Glutamatergic neuron (in vitro differentiated cells): ENCODE measurements at places on chromosomes 3 and 15.

DNA sequence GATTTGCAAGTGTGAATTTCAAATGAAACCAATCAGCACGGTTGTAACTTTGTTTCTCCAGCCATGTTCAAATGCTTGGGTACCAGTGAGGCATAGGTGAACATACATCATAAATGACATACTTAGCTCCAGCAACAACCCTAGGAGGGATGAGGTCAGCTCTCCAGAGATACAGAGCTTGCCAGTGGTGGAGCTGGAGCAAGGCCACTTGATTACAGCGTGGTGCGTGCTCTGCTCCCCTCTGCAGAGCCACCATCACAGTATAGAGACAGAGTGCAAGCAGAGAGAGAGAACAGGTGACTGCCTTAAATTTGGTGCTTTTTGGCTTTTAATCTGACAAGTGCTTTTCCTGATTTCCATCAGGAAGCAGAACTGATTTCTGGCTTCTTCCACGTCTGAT is 275.1 kb downstream of the PDZRN3 start:
- DNase-seq, result no peak

DNA sequence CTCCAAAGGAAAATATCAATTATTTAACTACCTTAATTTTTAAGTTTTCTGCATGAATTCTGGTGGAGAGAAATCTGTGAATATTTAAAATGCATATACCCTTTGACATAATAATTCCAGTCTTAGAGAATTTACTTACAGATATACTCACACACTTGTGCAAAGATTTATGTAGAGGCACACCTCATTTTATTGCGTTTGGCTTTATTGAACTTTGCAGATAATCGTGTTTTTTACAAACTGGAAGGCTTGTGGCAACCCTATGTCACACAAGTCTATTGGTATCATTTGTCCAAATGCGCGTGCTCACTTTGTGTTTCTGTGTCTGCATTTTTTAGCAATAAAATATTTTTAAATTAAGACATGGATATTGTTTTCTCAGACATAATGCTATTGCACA is 81.5 kb downstream of the SENP2 start:
- DNase-seq, result no peak

DNA sequence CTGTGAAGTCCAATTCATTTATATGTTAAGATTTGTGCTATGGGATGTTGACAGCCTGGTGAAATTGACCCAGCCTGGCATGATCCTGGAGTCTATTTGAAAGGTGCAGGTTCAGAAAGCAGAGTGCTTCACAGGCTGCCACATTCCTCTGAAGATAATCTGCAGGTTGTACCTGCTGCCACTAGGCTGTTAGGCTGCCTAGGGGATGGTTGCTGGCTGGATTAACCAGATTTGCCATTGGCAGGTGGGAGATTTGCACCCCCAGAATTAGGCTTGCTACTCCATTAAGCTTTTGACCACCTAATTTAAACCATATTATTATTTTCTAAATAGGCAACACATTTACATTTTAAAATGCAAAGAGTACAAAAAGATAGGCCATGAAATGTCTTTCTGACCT is 85.8 kb upstream of the RASGRP1 start:
- DNase-seq, result no peak

GRCh38 chr3:39193391-39193790 is 996 bp upstream of the XIRP1 start:
- no peak for DNase-seq

GRCh38 chr3:124780356-124780755 is 50.1 kb downstream of the UMPS start:
- no peak for DNase-seq
